ENCODE measurements at places on chromosomes 3 and 15.

- no peak for DNase-seq
These were observed 782 bp upstream of the IREB2 start for GRCh38 chr15:78437107-78437761.

GRCh38 chr15:59407946-59408345 lies 30.0 kb upstream of the FAM81A start:
- DNase-seq: no peak

DNA sequence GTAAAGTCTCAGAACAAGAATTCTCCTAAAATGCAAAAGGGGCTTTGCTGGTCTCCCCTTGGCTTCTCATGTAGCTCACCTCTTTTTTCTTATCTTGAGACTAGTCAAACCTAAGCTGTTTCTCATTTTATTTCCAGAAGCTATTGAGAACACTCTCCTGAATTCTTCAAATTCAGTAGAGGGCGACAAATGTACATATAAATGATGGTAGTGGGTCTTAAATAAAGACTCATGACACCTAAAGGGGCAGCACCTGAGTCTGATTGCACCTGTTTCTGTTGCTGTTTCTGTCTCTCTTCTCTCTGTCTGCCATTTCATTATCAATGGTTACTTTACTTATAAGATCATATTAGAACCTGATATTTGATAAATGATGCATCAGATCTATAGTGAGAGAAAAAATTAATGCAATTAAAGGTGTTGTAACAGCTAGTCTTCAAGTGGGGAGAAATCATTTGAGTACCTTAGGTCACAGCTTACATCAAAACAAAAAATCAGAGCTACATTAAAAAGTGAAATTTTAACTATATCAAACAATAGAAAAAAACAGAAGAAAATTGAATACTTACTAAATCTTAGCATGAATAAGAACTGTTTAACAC lies 7.0 kb downstream of the ADIPOQ start:
- no peak for DNase-seq

- DNase-seq: no peak
These were observed 19.9 kb downstream of the KLF13 start for GRCh38 chr15:31346367-31347066.

- no peak for DNase-seq
These were observed 296.1 kb downstream of the VPS13C start for GRCh38 chr15:61764141-61764540.

Data from adrenal gland (tissue), 19 donors.